ENCODE measurements at places on chromosomes 6 and 20.

- no peak for DNase-seq
Measured at GRCh38 chr6:162773996-162774395, 46.2 kb downstream of the PACRG start.

- DNase-seq, result no peak
Measured at GRCh38 chr20:49853640-49854039, 41.0 kb downstream of the SLC9A8 start.

DNA sequence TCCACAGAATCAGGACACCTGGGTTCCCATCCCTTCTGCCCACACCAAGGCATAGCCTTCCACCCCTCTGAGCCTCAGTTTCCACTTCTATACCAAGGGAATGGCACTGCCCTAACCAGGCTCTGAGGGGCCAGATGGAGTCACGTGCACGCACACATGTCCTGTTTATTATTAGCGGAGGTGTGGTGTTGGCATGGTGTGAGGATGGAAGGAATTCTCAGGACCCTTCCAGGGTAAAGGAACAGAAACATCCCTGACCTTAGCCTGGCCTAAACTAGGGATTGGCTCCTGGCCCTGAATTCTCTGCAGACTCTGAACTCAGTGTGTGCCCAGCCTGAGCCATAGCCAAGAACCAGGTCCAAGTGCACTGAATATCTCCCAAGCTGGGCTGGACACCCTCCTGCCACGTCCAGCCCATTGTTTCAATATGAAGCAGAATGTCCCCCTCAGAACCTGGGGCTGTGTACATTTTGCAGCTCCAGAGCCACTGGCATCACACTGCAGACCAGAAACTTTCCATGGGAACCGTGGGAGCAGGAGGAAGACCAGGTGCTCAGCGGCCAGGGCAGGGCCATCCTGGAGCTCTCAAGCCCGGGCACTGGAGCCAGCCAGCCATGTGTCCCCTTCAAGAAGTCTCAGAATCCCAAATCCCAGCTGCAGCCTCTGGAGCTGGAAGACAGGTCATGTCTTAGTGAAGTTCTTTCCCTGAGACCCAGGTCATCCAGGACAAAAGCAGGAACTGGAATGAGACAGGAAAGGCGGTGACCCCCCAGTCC lies 208.4 kb downstream of the ANKRD60 start:
- no peak for DNase-seq

- DNase-seq, result peak; percentile 51
Measured at GRCh38 chr20:25284131-25284601, 36.3 kb downstream of the PYGB start.

DNA sequence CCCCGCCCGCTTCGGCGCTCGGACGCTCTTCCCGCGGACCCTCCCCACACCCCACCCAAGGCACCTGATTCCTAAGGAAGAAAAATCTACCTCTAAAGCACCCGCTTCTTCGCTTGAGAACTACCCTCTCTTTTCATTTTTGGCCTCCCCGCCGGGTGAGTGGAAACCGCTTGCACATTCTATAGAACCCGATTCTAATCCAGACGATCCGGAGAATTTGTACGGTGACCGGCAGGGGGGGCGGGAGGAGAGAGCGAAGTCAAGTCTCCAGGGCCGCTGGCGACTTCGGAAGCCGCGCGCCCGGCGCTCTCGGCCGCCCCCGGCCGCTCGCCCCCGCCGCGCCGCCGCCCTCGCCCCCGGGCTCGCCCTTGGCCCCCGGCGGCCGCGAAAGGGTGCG lies at the start of gene RBM24:
Gene RBM24, plus strand, starts transcription at position 262 of the 397 bp plus-strand sequence. CDS start 221 bp downstream, outside the sequence.
- DNase-seq, result peak; percentile 88

- DNase-seq, result no peak
Measured at GRCh38 chr20:35515949-35516645, 13.4 kb downstream of the C20orf173 start.

GRCh38 chr6:137519629-137520176 lies 25.5 kb upstream of the OLIG3 start:
- DNase-seq, result no peak

- no peak for DNase-seq
Measured at GRCh38 chr6:93139408-93140081, 279.8 kb downstream of the EPHA7 start.

DNA sequence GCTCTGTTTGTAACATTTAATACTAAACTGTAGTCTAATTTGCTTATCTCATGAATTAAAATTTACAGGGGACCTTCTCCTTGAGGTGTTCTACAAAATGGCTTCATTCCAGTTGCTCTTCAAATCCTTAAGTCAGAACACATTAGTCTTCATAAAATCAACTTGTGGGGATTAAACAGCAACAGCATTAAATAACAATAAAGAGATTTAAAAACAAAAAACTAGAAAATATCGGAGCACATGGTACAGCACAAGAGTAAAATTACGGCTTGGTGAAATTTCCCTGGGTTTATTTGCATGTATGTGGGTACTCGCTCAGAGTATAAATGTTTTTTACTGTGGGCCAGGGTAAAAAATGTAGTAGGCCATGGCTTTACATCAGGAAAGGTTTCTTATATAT lies 12.0 kb downstream of the RRAGD start:
- DNase-seq, result no peak

GRCh38 chr6:125804264-125804663 lies 13.5 kb downstream of the NCOA7 start:
- no peak for DNase-seq

- no peak for DNase-seq
Measured at GRCh38 chr6:84072442-84072997, 38.9 kb downstream of the MRAP2 start.

GRCh38 chr20:50120935-50121693 lies 8.2 kb upstream of the UBE2V1 start:
- DNase-seq, result peak; percentile 85

DNA sequence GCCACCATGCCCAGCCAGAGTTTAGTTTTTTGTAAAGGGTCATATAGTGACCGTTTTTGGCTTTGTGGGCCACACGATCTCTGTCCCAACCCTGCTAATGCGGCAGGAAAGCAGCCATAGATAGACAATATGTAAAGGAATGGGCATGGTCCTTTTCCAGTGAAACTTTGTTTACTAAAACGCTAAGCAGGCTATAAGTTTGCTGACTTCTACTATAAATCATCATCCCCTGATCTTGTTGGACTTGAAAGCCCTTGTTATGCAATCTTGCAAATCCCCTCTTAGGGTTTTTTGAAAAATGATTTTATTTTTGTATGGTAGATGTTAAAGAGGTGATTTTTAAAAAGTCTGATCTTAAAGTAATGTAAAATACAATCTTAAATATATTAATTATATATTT lies 63.6 kb downstream of the CBFA2T2 start:
- no peak for DNase-seq

DNA sequence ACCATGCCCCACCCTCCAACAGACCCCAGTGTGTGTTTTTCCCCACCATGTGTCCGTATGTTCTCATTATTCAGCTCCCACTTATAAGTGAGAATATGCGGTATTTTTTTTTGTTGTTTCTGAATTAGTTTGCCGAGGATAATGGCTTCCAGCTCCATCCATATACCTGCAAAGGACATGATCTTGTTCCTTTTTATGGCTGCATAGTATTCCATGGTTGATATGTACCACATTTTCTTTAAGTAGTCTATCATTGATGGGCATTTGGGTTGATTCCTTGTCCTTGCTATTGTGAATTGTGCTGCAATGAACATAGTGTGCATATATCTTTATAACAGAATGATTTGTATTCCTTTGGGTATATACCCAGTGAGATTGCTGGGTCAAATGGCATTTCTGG lies 176.9 kb downstream of the UTRN start:
- DNase-seq, result no peak

GRCh38 chr6:37131104-37131959 lies 38.6 kb upstream of the PIM1 start:
- DNase-seq, result peak; percentile 97

GRCh38 chr20:58759947-58760346 lies 67.3 kb downstream of the NPEPL1 start:
- DNase-seq, result no peak

DNA sequence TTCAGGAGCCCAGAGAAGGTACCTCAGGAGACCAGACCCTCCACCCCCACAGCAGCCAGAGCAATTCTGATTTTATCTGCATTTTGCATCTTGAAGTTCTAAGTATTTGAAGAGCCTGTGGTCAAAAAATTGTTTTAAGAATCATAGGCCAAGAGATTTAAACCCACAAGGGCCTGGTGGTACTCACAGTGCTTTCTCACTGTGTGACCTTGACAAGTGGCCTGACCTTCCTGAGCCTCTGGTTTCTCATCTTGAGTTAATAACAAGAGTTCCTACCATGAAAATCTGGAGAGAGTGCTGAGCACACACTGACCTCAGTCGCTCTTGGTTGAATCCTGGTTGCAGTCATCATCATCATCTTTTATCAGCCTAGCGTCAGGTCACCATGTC lies 45.4 kb upstream of the ID1 start:
- DNase-seq, result no peak

GRCh38 chr6:161108916-161109315 lies 117.3 kb downstream of the MAP3K4 start:
- no peak for DNase-seq

DNA sequence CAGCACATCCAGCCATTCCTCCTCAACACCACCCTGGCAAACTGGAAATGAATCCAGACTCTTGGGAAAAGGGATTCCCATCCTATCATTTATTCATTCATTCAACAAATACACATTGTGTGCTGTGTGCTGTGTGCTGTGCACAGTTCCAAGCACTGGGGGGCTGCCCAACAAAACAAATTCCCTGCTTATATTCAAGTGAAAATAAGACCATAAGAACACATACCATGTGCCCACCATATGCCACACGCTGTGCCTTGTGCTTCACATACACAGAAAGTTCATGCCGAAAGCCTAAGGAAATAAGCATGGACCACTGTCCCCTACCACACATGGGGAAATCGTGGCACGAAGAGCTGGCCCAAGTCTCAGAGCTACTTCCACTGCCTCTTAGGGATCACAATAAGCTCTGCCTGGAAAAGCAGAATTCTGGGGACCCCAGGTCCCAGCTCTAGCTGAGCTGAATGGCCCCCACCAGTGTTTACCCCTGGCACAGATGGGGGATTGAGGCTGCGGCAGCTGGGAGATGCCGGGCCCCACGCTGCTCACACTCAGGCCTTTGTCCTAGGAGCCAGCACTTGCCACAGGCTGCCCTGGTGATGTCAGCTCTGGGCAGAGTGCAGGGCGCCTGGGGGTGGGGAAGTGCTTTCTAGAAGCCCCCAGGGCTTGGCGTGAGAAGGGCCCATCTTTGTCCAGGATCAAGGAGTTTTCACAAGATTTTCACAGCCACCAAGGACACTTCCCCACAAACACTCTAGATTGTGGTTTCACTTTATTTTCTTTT lies 99.6 kb downstream of the PREX1 start:
- DNase-seq, result peak; percentile 69

- no peak for DNase-seq
Measured at GRCh38 chr6:152404086-152404857, 232.9 kb downstream of the SYNE1 start.

GRCh38 chr6:163814494-163815364 lies 400.2 kb downstream of the QKI start:
- no peak for DNase-seq

GRCh38 chr6:121521164-121521555 lies 85.7 kb downstream of the GJA1 start:
- DNase-seq, result no peak

DNA sequence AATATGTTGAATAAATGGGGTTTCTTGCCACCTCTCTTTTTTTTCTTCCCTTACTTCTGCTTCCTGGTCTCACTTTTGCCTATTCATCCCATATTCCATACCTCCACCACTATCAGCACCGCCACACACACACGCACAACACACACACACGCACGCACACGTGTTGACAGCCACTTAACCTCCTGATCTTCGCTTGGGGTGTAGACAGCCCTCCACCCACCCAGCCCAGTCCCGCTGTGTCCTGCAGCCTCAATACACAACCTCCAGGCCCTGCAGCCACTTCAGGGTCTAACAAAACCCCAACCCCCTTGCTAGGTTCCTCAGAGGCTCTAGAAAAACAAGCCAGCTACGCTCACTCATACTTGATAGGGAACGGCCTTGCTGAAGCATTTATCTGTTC lies 72.3 kb downstream of the LINC00237 start:
- no peak for DNase-seq

- no peak for DNase-seq
Measured at GRCh38 chr6:136351518-136352110, 62.0 kb upstream of the BCLAF1 start.

All from sigmoid colon (tissue), 7 donors.